CD4-positive, alpha-beta T cell (primary cell): ENCODE measurements at places on chromosomes 3 and 15.
A peak's percentile ranks its signal among the peaks of the same experiment; 100 is the strongest.

DNA sequence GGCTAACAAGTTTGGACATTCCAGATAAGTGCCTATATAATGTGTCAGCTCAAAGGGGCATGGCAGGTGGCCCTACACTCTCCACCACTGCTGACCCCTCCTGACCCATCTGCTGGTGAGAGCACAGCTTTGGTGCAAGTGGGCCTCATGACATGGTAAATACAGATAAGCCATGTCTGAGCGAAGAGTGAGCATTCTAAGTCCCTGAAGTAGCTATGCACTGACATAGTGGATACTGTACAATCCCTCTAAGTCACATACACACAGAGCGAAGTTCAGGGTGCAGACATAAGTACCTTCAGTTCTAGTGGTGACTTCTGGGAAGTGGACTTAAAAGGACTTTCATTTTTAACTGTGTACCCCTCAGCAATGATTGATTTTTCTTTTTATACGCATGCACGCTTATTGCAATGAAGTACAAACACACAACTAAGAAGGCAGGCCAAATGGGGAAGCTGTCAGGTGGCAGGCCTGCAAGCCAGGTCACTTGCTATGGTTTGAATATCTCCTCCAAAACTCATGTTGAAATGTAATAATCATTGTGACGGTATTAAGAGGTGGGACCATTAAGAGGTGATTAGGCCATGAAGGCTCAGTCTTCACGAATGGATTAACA is 41.5 kb downstream of the TBC1D2B start:
- DNase-seq: no peak

DNA sequence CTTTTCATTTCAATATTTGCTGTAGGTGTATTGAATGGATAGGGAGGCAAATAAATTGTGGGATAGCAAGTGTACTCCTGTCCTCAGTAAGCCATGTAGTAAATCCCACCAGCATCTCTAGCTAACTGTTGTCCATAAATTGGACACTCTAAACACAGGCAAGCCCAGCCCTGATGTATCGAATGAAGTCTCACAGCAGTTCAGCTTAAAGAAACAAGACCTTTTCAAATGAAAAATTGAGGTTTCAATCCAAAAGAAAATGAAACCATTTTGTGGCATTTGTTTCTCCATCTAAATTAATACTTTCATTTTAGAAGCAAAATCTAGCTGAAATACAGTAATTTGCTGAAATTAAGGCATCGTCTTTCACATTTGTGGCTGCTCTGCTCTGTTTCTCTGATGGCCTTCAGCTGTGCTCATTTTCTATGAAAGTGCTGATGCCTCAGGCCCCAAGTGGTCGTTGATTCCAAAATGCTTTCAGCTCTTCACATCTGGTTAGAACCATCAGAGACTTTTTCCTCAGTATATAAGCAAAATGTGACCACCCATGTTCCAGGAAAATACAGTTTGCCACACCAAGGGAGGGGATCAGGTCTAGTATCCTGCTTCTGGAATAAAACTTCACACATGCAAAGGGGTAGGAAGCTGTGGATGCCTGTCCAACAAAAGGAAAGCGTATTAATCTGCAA is 245.0 kb downstream of the ZMAT3 start:
- DNase-seq: no peak

GRCh38 chr3:45567730-45568172 is 26.8 kb upstream of the LIMD1 start:
- peak; percentile 9 for DNase-seq

DNA sequence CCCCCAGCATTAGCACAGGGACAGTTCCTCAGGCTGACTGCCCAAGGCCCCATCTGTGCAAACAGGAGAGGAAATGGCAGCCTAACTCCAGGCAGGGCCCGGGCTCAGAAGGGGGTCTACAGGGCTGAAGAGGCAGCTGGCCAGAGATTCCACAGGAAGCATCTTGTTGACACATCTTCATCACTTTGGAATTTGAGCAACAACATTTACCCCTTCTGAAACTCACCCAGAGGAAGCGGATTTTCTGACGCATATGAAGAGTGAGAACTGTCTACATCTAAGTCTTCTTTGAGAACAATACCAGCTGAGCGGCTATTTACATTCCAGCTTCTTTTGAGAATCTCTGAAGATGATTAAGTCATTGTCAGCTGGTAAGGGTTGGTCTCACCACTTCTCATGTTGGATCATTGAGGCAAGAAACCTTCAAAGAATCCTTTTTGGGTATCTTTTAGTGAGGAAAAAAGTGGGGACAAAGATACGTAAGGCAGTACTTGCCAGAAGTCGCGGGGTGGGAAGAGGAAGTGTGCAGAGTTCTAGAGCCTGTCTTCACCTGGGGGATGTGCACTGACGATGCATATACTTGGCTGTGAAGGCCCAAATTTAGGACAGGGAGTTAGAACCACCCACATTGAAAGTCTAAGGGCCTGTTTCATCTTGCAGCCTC is 25.4 kb upstream of the SRP14 start:
- no peak for DNase-seq

DNA sequence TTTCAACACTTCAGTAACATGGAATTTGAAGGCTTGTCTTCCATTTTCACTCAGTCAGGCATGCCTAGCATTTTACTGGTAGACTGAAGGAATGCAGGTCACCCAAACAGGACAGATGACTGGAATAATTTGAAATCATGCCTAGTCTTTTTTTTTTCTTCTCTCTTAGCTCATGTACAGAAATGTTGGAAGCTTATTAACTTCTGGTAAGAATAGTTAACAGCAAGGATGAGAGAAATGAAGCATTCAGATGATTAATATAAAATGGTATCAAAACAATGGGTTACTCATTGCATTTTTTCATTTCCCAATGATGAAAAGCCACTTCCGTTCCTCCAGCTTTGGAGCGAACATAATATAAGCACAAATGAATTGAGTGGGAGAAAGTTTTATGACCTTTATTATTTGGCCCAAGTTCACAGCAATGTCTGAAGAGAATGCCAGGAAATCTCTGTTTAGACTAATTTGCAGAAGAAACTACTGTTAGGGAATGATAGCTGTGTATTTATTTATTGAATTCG is 431.6 kb upstream of the RASGRP1 start:
- no peak for DNase-seq

- no peak for DNase-seq
Measured at GRCh38 chr15:32837935-32838334, 120.1 kb downstream of the GREM1 start.

GRCh38 chr3:125460233-125460632 is 59.8 kb downstream of the SNX4 start:
- no peak for DNase-seq

DNA sequence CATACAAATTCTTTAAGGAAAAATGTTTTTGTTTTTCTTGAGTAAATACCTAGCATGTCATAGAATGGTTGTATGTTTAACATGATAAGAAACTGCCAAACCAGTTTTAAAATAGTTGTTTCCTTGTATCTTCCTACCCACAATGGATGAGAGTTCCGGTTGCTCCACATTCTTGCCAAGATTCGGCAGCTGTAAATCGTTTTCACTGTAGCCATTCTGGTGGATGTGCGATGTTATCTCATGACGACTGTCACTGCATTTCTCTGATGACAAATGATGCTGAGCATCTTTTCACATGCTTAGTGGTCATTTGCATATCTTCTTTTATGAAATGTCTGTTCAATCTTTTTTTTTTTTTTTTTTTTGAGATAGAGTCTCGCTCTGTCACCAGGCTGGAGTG is 36.6 kb upstream of the SH3GL3 start:
- no peak for DNase-seq

- no peak for DNase-seq
Measured at GRCh38 chr15:80854104-80854503, 74.9 kb downstream of the CEMIP start.

DNA sequence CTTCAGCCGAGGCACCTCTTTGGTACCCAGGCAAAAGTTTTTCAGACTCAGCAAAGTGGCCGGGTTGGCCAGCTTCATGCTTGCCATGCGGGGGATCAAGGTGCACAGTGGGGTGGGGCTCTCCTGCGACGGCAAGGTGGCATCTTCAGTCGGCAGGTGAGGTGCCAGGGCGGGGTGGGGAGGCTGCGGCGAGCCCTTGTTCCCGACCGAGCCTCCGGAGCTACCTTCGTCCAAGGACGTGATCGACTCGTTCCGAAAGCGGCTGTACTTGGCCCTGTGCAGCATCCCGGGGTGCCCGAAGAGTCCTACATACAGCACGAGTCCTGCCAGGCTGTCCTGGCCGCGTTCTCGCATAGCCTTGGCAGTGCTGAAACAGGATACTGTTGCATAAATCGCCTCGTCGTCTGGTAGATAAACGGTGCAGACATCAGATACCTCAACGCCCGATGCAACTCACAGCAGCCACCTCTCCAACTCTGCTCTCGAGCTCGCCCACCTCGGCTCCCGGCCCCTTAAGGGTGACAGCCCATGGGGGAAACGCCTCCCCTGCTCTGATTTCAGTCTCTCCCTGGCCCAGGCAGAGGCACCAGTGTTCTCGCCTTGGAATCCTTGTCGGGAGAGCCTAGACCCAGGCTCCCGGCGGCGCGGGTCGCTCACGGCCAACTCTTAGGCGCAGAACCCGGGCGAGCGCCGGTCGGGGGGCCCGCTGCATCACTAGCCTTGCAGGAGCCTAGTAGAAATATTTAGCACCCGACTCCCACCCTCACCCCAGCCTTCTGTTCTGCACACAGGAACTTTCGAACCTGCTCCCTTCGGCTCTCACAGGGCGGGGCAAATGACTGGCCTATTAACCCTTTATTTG is 826 bp downstream of the SHC4 start:
- peak; percentile 3 for DNase-seq

DNA sequence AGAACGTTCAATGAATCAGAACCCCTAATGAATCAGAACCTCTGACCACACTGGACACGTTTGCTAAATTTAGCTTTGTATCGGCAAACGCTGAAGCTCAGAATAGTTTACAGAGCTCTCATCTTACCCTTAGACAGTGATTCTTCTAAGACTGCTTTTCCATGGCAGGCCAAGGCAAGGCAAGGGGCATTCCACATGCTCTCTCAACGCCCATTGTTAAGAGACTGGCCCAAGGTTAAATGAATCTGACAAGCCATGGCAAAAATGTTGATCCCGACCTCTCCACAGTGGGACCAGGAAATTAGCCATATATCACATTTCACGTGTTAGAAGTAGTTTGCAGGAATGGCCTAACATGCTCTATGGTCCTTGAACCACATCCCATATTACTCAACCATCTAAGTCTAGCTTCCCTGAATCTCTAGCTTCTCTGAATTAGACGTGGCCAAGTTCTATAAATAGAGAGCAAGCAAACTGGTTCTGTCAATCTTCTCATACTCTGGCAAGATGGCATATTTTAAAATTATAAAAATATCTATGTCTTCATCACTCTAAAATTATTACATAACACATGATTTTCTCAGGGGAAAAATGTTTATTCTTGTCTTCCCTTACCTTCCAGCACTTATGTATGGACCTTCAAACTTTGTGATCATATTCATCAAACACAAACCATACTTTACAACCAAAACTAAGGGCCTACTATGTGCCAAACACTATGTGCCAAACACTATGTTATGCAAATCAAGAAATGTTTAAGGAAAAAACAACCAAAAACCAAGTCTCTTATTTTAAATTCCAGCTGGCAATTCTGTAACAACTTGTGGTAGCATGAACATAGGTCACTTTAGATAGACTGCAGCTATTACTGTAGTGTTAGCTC is 54.3 kb downstream of the AAGAB start:
- DNase-seq: no peak

- DNase-seq: no peak
Measured at GRCh38 chr3:29594261-29594660, 313.4 kb downstream of the RBMS3 start.

- no peak for DNase-seq
Measured at GRCh38 chr3:117035745-117036144, 326.2 kb downstream of the TUSC7 start.
